ENCODE measurements at places on chromosomes 4 and X. TPM values are rescaled to one million over a fixed set of nuclear protein-coding genes. Genes with fewer than 3 reads are reported as not detected.

The NR0B1 gene
- not detected for total RNA-seq

The PDCL2 gene
- total RNA-seq: not detected

The SSX4B gene
- not detected for total RNA-seq

The AMTN gene
- total RNA-seq: not detected

The BTC gene
- 0.14 TPM for total RNA-seq

- no peaks in the 10 kb centered on the region for H3K36me3 ChIP-seq
- no peak overlapping the region for H3K4me3 ChIP-seq
- no peak overlapping the region for H3K27ac ChIP-seq
- H3K4me1 ChIP-seq: no peaks in the 10 kb centered on the region
- no peak for DNase-seq
Measured at GRCh38 chr4:181860668-181861067, 382.5 kb upstream of the TENM3 start.

DNA sequence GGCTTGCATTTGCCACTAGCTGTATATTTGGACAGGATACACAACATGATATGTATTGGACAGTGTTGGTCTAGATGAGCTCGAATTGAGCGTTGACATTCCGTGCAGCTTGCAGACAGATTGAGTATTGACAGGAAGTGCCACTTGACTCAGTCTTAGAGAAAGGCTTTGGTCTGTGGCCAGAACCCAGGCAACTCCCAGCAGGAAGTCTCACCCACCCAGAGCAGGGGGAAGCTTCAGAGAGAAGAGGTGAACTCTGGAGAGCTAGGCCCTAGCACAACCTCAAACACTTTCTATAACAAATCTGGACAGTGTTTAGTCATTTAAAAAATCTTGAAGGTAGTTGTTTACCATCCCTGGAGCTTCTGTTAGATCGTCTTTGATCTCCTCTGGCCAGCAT lies 280.5 kb downstream of the FBXW7 start:
- no peak overlapping the region for H3K27ac ChIP-seq
- H3K4me3 ChIP-seq: no peak overlapping the region

DNA sequence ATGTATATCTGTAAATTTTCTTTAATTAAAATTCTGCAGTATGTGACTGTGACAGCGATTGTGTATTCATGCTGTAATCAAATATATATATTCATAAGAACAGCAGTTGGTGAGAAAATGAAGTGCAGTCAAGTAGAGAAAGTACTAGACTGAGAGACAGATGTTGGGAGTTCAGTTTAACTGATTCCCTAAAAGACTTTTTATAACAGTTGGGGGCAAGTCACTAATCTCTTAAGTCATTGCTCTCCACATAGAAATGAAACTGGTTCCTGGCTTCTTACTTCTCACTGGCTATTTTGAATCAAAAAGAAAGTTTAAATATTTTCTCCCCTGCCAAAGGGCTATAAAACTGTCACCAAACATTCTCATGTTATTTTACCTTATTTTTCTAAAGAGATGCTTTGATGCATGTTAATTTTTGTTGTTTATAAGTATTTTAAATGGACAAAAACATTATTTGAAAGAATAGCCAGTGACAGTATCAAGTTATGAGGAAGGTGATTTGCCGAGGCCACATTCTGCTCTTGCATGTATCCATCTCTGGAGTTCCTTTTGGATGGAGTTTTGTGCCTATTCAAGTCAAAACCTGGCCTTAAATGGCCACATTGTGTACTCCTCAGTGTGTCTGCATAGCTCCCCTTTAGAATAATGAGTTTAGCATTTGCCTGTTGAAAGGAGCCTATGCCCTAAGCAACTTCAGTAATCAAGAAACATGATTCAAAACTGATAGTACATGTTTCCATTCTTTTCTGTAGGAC lies 30.8 kb downstream of the EXOC1 start:
- no peak overlapping the region for H3K27ac ChIP-seq
- H3K27me3 ChIP-seq: no peaks in the 10 kb centered on the region
- peaks cover 7% of the 10 kb centered on the region for H3K4me1 ChIP-seq
- H3K36me3 ChIP-seq: peaks cover 13% of the 10 kb centered on the region

DNA sequence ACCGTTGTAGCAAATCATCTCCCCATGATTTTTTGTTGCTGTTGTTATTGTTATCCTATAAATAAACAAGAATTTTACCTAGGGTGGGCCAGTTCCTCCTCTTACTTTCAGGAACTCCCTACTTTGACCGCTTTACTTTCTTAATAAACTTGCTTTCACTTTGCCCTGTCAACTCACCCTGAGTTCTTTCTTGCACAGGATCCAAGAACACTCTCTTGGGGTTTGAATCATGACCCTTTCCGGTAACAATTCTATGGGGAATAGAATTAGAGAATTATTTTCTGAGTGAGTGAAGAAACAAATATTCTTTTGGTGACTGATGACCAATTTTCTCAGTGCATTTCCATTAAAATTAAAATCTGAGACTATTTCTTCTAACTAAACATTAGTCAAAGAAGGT lies 584.0 kb upstream of the TENM3 start:
- DNase-seq: no peak
- no peaks in the 10 kb centered on the region for H3K27me3 ChIP-seq
- H3K4me3 ChIP-seq: no peak overlapping the region
- no peak overlapping the region for H3K27ac ChIP-seq

All from neural crest cell (in vitro differentiated cells).